Cortex of kidney (tissue), 1 donor: ENCODE measurements at places on chromosomes 13 and 19.

GRCh38 chr13:92739306-92739818 is 487.2 kb upstream of the GPC6 start:
- DNase-seq: no peak

DNA sequence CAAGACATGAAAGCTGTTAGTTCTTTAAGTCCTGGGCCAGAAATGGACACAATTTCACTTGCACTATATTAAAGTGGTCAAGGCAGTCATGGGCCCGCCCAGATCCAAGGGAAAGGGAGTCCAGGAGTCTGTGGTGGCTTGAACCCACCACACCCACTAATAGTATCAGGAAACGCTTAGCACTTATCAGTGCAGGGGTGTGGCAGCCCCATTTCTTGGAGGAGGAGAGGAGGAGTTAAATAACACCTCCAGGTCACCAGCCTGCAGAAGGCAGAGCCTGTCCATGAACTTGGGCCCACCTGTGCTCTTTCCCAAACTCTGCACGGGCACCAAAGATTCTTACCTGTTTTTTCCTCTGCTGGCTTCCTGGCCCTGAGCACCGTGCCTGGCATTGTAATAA is 5.4 kb upstream of the NTN5 start:
- DNase-seq: no peak

DNA sequence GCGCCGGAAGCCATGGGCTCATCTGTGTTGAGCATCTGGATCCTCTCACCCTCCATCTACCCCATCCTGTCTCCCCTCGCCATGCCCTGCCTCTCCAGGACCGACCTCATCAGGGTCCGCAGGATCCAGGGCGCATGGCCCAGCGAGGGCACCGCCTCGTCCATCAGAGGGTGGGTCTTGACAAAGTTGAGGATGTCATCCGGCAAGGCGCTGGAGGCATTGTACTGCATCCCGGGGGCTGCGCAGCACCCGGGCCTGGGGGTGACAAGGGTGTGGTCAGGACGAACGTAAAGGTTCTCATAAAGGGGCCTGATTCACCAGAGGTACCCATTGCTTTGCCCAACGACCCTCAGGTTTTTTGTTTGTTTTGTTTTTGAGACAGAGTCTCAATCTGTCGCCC is 9.5 kb downstream of the SEMA6B start:
- DNase-seq: no peak

DNA sequence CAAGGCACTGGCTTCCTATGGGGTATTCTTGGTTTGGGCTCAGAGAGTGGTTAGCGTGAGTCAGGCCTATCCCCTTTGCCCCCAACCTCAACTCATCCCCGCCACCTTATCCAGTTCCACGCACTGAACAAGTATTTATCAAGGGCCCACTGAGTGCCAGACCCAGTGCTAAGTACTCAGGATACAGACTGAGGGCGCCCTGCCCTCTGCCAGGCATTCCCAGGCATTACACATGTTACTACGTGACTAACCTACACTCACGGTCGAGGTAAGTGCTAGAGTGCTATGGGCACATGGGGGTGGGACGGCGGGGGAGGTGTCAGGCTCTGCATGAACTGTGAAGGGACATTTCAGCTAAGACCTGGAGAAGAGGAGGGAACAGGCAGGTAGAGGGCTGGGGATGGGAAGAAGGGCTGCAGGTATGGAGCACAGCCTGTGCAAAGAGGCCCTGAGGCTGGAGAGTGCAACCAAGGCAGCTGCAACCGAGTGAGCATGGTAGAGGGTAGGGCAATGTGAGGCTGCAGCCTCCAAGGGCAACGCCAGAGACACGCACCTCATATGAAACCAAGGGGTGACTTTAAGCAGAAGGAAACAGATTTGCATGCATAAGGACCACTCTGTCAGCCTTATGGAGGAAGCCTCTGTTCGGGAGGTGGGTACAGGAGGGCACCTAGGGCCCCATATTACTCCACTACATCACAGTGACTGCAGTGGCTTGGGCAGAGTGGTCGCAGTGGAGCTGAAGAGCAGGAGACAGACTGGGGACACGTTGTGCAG is 22.5 kb downstream of the DHRS12 start:
- DNase-seq: no peak

- no peak for DNase-seq
Measured at GRCh38 chr19:799076-799881, 2.0 kb downstream of the PTBP1 start.

- no peak for DNase-seq
Measured at GRCh38 chr19:54541712-54542111, 31.9 kb upstream of the LILRA2 start.

DNA sequence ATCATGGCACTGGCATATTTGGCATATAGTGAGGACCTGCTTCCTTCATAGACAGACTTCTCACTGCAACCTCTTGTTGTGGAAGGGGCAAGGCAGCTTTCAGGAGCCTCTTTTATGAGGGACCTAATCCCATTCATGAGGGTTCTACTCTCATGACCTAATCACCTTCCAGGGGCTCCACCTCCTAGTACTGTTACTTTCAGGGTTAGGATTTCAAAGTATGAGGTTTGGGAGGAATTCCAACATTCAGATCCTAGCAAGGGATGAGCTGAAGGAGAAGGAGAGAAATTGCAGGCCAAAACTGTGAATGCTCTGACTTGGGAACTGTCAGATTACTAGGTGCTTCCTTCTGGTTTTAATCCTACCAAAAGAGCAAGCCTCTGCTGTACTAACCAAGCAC is 87.8 kb downstream of the LMO7 start:
- no peak for DNase-seq

DNA sequence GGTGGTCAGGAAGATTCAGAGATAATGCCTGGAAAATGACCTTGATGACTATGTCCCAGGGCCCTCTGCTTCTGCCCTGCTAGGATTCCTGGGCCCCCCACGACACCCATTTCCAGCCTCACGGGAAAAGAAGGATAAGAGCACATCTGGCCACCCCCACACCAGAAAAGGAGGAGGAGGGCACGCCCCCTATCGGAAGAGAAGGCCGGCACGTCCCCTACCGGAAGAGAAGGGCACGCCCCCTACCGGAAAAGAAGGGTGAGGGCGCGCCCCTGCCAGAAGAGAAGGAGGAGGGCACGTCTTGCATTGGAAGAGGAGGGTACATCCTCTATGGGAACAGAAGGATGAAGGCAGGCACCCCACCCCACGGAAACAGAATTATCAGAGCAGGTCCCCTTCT is 84.3 kb downstream of the IER2 start:
- DNase-seq: no peak

GRCh38 chr19:53868892-53869804 is 1.5 kb downstream of the MYADM start:
- no peak for DNase-seq

DNA sequence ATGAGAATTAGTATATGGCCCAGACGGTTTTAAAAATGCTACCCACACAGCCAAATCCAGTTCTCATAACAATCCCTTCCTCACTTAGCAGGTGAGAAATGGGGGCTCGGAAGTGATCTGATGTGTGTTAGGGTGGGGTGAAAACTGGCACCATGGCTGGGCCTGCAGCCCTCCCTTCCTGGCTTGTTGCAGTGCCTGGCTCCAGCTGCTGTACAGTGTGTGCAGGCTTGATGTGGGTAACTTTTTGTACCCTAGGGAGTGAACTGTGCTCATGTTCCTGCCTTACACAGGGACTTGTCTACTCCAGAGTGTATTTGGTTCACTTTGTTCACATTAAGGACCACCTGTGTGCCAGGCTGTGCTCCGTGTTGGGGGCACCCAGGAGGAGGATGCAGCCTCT is 177.2 kb downstream of the LMO7 start:
- DNase-seq: no peak

DNA sequence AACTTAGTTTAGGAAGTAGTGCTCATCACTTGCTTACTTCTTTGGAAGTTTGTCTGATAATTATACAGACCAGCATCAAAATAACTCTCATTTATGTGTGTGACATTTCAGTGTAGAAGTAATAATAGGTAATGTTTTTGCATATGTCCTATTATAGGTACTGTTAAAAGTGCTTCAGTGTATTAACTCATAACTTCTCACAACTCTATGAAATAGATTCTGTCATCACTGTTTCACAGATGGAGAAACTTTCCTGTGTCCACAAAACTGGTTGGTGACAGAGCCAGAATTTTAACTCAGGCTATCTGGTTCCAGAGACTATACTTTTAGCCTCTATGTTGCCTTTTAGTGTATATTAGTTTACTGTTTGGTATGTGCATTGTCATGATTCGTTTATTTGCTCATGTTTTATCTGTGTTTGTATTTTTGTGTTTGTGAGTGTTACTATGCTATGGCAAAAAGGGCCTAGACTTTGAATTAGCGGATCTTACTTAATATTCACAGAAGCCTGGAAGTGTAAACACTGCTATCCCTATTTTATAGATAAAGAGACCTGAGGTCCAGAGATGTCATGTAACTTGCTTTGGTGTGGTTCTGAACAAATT is 12.7 kb downstream of the LPAR6 start:
- DNase-seq: no peak

- no peak for DNase-seq
Measured at GRCh38 chr13:48275507-48275906, 28.0 kb upstream of the RB1 start.

DNA sequence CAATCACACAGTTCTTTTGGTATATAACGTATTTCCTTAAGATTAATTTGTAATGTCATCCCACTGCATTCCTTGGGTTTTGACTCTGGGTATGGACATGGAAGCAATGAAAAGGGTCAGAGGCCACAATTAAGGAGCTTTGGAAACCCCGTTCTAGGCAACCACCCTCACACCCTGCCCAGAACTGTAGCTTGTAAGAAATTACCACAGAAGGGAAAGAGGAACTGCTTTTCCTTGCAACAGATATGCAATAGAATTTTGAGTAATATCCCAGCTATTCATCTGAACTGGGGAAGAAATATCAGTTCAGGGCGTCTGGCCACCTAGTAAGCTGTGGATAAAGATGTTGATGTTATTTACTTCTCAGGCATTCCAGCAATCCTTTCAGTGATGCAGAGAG is 985 bp upstream of the CLC start:
- DNase-seq: no peak

DNA sequence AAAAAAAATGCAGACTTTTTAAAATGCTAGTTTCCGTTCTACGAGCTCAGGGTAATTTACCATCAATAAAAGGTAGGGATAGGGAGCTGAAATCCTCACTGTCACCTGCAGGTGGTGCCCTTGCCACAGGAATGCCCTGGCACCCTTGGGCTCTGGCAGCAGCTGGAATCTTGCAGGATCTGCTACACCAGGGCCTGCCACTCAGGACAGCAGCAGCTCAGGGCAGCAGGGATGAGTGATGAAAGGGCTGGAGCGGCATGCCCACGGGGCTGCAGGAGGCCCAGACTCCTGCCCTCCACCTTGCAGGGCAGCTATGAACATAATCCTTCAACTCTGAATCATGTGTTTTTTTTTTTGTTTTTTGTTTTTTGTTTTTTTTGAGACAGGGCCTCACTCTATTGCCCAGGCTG is 54.0 kb downstream of the GNG7 start:
- DNase-seq: no peak

DNA sequence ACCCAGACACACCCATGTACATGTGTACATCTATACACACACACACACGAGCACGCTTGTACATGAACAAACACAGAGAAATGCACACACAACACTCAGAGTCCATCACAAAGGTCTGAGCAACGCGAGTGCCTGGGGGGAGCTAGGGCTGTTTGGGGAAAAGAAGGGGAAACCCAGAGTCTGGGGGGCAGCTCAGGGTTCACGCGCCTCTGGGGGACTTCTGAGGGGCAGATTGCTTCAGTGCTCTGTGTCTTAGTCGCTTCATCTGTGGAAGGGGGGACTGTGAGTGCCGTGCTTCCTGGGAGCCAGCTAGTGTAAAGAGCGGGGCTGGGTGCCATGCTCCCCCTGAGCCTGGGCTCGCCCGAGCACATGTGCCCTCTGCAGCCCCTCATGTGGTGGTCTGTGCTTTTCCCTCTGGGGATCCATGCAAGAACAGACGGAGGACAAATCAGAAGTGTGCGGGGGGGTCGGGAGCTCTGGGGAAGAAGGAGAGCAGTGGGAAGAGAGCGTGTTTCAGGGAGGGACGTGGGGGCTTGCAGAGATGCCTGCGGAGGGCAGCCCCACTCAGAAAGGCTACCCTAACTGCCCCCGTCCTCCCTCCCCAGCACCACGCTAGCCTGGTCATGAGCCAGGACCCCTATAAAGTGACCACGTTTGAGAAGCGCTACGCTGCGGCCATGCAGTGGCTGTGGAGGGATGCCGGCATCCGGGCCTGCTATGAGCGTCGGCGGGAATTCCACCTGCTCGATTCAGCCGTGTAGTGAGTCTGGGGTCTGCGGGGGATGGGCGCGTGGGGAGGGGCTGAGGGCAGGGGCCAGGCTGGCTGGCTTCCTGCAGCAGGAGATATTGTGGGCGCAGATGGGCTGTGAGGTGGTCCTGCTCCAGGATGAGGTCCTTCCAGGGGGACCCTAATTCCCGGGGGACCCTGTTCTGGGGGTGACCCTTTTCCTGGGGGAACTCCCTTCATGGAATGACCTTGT is 14.0 kb downstream of the GNA15 start:
- DNase-seq: no peak

GRCh38 chr19:31459430-31459829 is 110.2 kb upstream of the TSHZ3 start:
- no peak for DNase-seq

DNA sequence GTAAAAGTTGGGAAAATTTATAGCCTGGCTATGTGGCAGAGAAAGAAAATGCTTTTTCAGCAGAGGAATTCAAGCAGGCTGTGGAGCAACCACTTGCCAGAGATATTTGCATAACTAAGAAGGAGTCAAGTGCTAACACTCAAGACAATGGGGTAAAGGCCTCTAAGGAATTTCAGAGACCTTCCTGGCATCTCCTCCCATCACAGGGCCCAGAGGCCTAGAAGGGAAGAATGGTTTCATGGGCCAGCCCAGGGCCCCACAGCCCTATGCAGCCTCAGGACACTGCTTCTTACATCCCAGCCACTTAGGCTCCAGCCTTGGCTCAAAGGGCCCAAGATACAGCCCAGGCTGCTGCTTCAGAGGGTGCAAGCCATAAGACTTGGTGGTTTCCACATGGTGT is 14.3 kb downstream of the SLC15A1 start:
- DNase-seq: no peak

- no peak for DNase-seq
Measured at GRCh38 chr19:41014643-41015042, 23.6 kb downstream of the CYP2B6 start.

GRCh38 chr19:54002495-54003315 is 11.3 kb downstream of the CACNG6 start:
- DNase-seq: no peak

DNA sequence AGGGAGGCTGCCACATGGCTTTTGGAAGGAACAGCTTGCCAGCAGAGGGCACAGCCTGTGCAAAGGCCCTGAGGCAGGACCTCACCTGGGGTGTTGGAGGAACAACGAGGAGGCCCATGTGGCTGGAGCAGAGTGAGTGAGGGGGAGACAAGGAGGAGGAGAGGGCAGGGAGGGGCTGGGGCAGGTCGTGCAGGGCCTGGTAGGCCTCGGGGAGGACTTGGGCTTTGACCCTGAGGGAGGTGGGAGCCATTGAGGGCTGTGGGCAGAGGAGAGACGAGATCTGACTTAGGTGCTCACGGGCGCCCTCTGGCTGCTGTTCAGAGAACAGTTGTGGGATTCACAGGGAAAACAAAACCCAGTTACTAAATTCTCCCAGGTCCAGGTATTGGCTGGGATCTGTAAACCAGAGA is 25.2 kb downstream of the ZNRF4 start:
- no peak for DNase-seq
